ENCODE measurements at places on chromosomes 4 and X.

DNA sequence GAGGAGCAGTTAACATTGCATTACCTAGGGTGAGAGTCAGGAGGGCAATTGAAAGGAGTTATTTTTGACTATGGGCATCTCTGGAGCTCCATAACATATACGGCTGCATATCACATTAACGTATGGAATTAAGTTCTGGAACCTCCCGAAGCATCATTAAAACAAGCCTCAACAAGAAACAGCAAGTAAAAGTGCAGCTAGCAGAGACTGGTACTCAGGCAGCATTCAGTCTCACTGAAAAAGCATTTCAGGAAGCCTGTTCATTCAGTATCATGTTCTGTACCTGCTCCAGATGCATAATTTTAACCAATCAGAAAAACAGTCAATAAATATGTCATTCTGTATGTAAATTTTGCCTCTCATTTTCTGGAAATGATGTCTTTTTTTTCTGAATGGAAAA, 299.6 kb downstream of the EPHA5 start:
- DNase-seq = no peak

- DNase-seq = no peak
Measured at GRCh38 chrX:12610079-12610478, 181.1 kb upstream of the PRPS2 start.

- DNase-seq = no peak
Measured at GRCh38 chr4:140876615-140877364, 120.6 kb upstream of the TBC1D9 start.

DNA sequence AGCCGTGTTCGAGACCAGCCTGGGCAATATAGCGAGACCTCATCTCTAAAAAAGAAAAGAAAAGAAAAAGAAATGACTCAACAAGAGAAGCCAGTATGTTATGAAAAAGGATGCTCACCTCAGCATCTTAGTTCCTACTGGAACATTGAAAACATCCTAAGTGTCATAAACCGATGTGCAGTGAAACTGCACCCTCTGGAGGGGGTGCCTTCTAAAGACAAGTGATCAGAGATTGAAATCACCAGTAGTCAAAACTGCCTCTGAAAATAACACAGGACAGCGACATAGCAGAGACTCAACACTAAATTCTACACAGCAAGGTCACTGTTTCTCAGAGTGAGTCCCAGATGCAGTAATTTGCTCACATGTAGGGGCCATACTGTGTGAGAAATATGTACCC, 28.0 kb upstream of the ATP6AP2 start:
- DNase-seq = no peak

- DNase-seq = no peak
Measured at GRCh38 chrX:66126662-66127061, 37.4 kb upstream of the HEPH start.

DNA sequence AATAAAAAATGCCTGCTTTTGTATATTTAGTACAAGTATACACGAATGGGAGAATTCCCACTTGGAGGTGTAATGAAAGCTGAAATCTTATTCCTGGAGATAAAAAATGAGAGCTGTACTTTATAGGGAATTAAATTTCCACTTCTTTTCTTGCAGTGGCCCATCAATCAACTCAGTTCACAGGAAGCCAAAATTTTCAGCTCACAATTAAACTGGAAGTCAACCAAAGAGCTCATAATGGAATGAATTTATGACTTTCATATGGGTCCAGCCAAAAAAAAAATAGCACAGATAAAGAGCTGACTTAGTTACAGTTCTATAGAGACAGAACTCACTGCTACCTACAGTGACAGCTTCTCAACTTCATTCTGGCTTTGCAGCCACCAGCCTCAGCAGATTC, 115.2 kb upstream of the TBC1D9 start:
- no peak for DNase-seq

DNA sequence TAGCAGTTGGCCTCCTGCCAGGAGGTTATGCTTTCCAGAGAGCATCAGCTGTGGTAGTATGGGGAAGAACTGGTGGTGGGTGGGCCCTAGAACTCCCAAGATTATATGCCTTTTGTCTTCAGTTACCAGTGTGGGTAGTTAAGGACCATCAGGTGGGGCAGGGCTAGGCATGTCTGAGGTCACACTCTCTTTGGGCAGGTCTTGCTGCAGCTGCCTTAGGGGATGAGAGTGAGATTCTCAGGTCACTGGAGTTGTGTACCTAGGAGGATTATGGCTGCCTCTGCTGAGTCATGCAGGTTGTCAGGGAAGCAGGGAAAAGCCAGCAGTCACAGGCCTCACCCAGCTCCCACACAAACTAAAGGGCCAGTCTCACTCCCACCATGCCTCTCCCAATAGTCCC, 172.9 kb upstream of the GYPA start:
- DNase-seq = no peak

- DNase-seq = no peak
Measured at GRCh38 chr4:186781032-186781917, 57.6 kb upstream of the FAT1 start.

DNA sequence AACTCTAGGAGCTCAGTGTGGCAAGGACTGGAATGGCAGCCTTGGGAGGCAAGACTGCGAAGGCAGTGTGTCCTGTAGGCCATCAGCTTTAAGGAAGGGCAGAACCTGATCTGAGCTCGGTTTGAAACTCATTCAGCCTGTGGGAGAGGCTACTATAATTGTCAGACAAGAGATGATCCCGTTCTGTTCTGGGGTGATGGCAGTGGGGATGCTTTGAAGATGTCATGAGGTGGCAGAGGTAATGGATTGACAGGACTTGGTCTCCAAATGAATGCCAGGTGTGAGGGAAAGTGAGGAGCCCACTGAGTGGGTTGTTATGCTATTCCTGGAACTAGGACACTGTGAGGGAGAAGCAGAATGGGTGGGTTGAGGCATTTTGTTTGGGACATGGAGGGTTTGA, 144.9 kb downstream of the PJA1 start:
- no peak for DNase-seq

DNA sequence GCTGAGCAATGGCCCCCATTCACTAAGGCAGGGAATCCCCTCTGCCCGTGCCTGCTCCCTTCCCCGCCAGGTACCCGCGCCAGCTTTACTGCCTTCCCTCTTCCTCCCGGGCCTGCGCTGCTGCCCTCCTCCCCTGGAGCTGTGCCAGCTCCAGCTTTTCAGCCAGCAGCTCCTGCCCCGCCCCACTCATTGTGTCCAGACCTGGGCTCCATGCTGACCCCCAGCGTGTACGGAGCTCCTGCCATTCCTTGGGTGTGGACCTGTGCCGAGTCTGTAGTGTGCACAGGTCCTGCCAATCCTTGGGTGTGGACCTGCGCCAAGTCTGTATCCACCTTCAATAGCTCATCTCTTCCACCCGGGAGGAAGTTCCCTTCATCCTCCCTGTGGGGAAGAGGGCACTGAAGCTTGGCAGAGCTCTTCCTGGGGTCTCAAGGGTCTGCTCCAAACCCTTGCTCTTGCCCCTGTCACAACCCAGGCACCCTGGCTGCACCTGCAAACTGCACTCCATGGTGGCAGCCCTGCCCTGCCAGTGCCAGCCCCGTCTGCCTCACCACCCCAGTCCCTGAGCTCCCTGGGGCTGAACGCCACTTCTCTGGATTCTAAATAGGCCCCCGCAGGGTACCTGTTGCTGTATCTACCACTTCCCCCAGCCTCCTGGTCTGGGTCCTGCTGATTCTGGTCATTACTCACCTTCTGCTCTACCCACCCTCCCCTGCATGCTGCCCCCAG, 63.9 kb downstream of the TRMT44 start:
- no peak for DNase-seq

- no peak for DNase-seq
Measured at GRCh38 chr4:141739636-141740035, 103.3 kb downstream of the IL15 start.

GRCh38 chrX:49199315-49199595, 738 bp downstream of the SYP start:
- no peak for DNase-seq

DNA sequence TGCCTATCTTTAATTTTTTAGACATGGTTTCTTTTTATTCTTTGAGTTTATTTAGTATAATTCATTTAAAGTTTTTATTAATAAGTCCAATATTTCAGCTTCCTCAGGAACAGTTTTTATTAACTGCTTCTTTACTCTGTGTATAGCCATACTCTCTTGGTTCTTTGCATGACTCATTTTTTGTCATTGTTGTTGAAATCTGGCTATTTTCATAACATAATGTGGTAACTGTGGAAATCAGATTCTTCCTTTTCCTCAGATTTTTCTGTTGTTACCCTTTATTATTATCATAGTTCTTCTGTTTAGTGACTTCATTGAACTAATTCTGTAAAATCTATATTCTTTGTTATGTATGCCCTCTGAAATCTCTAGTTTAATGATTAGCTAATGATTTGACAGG, 124.9 kb upstream of the CYSLTR1 start:
- DNase-seq = no peak

DNA sequence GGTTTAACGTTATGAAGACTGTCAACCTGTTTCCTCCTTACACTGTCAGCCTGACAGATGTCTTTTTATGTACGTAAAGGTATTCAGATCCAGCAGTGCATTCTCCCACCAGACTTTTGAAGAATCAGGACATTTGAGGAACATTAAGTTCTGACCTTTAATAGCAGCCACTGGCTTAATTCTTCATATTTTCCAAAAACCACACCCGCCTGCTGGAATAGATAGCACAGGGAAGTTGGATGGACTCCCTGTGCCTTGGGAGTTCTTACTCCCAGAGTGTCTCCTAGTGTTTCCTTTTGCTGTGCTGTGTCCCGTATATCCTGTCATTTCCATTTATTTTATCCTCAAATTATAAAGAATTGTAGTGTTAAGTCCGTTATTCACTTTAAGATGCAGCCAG, 94.5 kb downstream of the AFF1 start:
- no peak for DNase-seq

DNA sequence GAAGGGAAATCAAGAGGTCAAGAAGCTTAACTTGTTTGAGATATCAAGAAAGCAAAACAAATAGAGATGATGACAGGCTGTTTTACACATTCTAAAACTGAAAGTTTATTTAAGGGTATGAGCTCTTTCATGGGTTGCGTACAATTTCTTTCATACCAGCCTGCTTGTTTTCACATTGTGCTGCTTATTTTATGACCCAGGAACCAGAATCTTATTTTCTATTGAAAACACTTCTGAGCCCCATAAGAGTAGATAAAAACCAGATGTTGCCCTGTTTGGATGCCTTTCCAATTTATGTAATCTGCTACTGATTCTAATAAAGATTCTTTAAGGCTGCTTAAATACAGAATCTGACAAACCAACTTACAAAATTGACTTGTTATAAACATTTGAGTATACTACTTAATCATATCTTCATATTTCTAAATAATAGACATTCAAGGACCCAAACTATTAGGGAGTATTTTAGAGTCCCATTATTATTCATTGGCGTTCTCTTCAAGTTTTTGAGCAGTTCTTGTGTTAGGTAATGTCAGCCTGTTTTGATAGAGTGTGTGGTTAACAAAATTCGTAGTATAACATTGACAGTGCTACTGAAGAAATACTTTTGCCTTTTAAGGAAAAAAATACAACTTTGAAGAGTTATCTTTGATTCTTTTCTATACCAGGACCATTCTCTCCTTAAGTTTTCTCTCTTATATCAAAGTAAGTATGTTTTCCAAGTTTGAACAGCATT, 74.4 kb downstream of the PDLIM5 start:
- no peak for DNase-seq

GRCh38 chrX:46582325-46582724, 8.8 kb downstream of the CHST7 start:
- DNase-seq = no peak

- no peak for DNase-seq
Measured at GRCh38 chr4:41176340-41176739, 38.0 kb downstream of the APBB2 start.

DNA sequence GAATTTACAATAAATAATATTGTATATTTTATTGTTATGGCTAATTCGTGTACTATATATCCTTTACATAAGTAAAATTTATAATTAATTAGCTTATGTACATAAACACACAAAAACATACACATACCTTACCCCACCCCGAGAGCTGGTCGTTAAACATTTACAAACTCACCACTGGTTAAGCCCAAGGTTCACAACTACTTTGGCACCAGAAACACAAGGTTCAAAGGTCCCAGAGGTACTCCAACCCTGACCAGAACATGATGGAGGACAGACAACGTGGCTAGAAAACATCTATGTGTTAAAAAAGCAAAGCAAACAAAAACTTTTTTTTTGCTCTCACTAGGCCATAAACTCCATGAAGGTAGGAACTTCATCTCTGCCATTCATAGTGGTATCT, 37.7 kb downstream of the SLC25A5 start:
- no peak for DNase-seq

DNA sequence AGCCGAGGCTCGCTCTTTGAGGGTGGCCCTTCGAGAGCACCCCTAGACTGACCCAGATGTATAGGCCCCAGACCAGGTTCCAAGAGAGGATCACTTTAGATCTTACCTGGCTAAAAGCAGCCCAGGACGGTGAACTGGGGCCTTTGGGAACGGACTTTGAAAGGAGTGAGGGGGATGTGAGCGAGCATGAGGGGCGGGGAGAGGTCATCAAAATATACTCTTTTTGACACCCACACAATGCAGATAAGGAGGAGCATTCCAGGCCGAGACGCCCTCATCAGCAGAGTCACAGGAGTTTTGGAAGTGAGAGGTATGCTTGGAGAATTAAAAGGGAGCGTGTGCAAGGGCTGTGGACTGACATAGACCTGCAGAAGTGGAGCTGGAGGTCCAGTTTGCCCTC, 528 bp downstream of the NSDHL start:
- no peak for DNase-seq

DNA sequence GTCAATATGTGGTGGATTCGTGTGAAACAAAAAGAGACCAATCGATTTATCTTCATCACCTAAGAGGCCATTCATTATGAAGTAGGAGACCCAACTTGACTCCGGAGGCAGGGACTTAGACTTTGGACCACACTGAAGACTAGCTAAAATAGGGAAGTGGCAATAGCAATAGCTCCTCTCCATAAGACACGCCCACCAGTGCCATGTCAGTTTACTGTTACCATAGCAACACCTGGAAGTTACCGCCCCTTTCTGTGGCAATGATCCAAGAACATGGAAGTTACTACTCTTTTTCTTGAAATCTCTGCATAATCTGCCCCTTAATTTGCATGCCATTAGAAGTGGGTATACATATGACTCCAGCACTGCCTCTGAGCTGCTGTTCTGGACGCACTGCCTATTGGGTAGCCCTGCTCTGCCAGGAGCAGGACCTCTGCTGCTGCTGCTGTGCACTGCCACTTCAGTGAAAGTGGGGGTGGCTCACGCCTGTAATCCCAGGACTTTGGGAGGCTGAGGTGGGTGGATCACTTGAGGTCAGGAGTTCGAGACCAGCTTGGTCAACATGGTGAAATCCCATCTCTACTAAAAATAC, 163.2 kb downstream of the PRKX start:
- no peak for DNase-seq

- no peak for DNase-seq
Measured at GRCh38 chrX:13837290-13837745, 20.4 kb upstream of the GPM6B start.
